NCI-H187 treated with DMSO at 0.1 percent for 48 hours (cell line): ENCODE measurements at places on chromosomes 1 and 21.
A peak's percentile ranks its signal among the peaks of the same experiment; 100 is the strongest.

DNA sequence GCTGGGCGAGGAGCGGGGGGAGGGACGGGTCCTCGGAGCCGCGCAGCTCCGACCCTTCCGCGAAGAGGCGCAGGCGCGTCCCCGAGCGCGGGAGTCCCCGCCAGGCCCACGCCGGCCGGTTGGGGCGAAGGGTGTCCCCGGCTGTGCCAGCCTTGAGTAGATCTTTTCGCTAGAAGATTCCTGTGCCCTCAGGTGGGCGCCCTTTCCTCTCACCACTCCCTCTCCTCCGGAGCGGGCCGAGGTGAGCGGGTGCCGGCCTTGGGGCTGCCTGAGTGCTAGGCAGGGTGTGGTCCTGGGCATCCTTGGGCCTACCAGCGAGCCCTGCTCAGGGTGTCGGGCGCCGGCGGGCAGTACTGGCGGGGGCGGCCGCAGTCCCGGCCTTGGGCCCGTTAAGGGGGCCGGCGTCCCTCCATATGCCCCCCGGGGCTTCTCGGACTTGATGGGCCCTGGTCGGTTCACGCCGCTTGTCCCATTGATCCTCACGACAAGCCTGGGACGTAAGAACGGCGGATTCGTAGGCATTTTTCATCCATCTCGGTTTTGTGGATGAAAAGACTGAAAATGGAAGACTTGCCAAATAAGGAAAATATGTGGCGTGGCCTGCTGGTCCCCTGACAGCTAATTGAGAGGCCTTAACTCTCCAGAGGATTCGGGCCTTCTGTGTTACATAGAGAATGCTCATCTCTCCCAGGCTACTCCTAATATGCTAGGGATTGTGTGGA lies 712 bp downstream of the DEGS1 start:
- no peak for DNase-seq

DNA sequence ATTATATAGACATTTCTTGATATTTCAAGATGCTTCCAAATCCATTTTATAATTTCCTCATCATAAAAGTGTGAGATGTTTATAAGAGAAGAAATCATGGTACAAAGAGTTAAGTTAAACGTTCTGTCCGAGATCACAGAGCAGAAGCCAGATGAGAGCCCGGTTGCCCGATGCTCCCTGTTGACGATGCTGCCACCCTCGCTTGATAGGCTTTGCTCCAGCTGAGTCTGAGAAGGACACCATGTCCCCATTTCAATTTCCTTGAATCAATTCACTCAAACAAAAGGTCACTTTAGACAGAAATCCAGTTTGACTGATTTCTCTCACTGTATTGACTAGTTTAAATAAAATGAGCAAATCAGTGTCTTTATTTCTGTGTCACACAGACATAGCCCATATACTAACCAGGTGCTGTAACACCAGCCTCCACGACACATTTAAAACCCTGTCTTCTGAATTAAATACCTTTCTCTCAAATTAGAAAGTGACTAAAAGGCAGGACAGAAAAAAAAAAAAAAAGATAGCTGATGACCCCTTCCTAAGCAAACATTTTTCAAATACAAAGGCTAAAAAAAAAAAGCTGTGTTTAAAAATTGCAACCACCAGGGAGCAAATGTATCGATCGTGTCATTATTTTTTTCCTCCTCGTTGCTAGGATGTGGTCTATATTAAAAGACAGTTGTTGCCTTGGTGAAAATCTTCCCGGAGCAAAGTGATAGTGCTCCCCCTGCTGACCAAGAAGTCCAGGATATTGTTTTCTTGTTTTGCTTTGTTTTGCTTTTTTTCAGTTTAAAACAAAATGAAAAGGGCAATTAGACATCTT lies 35.2 kb downstream of the DNASE2B start:
- peak; percentile 76 for DNase-seq

- DNase-seq = no peak
These were observed 62.3 kb upstream of the ADARB1 start for GRCh38 chr21:45011911-45012661.

DNA sequence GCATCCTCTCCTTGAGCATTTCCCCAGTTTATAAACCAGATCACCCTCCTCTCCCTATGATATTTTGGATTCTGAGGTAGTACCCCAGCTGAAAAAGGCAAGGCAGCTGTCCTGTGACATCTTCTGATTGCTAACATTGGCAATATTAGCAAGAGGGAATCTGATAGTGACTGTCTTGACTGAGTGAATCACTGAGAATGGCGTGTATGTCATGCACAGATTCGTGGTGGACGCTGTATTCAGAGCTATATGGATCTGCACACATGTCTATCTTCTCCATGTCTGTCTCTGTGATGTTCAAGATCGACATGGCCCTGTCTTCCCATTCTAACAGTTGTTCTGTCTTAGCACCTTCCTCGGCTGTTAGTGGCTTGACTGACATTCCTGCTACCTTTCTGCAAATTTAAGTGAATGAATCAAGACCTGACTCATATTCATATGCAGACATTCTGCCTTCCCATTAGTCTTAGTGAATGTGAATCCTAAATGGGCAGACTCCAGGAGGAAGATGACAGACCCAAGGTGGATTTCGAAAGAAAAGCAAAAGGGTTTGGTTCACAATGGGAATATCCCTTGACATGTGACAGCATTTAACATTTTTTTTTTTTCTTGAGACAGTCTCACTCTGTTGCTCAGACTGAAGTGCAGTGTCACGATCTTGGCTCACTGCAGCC lies 97.7 kb downstream of the PGBD5 start:
- no peak for DNase-seq

- DNase-seq = no peak
These were observed 707 bp downstream of the PRCC start for GRCh38 chr1:156767879-156768604.
